ENCODE measurements at places on chromosomes 5 and 9. TPM values are rescaled to one million over a fixed set of nuclear protein-coding genes. Genes with fewer than 3 reads are reported as not detected.

Gene FAM200C
- 14.3 TPM for polyA plus RNA-seq

Gene ZNF169
- polyA plus RNA-seq, result 6.7 TPM

Gene SPATA31A3
- polyA plus RNA-seq, result not detected

DNA sequence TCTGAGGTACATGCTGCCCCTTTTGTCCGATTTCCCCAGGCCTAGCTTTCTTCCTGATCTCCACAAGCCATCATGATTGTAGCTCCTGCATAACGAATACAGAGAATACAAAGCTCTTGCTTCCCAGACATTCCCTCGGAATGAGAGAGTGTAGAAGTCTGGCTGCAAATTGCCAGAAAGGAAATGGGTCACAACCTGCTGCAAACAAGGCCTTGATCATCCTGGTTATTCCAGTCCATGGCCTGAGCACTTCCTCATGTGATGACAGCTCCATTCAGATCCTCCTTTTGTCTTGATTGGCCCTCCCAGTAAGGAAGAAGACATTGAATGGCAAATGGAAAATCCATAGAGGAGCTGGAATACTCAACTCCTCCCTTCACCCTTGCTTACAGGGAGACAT lies 136.0 kb upstream of the ADRA1B start:
- no peak for DNase-seq

GRCh38 chr5:163023846-163024245 lies 413.5 kb upstream of the CCNG1 start:
- DNase-seq, result peak; percentile 5

- no peak for DNase-seq
Observed at GRCh38 chr9:34989946-34990635, 546 bp downstream of the DNAJB5 start.

Gene MACROH2A1
- polyA plus RNA-seq, result 216 TPM

GRCh38 chr5:73256862-73257261 lies 83.9 kb downstream of the TMEM174 start:
- DNase-seq, result no peak

- DNase-seq, result no peak
Observed at GRCh38 chr5:2711446-2712425, 39.7 kb downstream of the IRX2 start.

Gene SLC2A8
- polyA plus RNA-seq, result 30.0 TPM

DNA sequence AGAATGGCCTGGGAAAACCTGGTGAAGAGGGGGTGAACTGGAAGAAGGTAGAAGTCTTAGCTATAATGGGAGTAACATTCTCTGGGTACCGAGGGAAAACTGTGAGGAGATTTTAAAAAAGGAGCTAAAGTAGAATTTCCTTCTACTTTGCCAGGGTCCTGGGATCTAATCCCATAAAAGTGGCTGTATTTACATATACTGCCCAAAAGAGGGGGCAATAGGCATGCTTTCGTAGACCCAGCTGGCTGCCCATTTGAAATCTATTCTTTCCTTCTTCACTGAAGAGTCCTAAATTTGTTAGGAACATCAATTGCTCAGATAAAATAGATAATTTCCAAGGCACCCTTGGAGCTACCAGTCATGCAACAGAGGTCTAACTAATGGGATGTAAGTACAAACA lies 159.2 kb downstream of the CDC42SE2 start:
- no peak for DNase-seq

- DNase-seq, result no peak
Observed at GRCh38 chr9:89923961-89924504, 319.2 kb downstream of the GADD45G start.

DNA sequence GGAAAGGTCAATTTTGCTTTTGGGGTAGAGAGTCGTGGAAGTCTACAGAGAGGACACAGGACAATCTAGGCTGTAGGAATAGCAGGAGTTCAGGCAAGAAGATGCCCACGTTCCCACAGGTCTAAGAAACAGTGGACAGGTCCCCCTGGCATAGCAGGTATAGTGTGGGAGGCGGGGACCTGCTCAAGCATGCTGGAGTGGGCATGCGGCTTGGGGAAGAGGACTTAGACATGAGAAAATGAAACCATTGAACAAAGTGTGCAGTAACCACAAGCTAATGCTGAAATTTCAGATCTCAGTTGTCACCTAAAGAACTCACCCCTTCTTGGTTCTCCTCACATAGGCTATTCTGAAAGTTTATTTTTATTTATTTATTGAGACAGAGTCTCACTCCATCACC lies 142.8 kb upstream of the EFNA5 start:
- DNase-seq, result no peak

Gene LCP2
- polyA plus RNA-seq, result 2.8 TPM

- DNase-seq, result no peak
Observed at GRCh38 chr5:114362197-114362976, 517 bp downstream of the KCNN2 start.

Gene LHX3
- not detected for polyA plus RNA-seq

Gene RORB
- polyA plus RNA-seq, result 0.25 TPM

DNA sequence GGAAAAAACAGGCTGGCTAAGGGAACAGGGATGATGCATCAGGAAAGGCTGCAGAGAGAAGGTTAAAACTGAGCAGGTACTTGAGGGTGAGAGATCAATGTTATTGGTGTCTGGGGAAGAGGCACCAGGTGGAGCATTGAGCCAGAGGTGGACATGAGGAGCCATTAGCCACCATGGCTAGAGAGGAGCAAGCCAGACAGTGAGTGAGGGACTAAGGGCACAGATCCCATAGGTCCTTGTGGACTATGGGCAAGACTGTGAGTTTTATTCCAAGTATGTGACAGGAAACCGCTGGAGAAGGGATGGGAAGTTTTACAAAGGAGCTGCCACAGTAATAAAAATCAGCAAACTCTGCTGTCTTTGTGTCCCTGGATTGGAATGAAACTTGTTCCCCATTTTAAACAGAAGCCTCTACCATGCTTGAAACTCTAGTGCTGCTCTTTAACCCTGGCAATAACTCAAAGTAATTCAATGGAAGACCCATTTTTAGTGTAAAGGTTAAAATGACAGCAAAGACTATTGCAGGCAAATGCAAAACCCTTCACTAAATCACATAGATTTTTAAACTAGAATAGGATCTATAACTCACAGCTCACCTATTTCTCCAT lies 349.8 kb downstream of the ENC1 start:
- no peak for DNase-seq

GRCh38 chr5:171285465-171285864 lies 23.6 kb upstream of the TLX3 start:
- no peak for DNase-seq

Gene PCDHGA5
- polyA plus RNA-seq, result 2.2 TPM

Gene ACOT12
- 0.68 TPM for polyA plus RNA-seq

DNA sequence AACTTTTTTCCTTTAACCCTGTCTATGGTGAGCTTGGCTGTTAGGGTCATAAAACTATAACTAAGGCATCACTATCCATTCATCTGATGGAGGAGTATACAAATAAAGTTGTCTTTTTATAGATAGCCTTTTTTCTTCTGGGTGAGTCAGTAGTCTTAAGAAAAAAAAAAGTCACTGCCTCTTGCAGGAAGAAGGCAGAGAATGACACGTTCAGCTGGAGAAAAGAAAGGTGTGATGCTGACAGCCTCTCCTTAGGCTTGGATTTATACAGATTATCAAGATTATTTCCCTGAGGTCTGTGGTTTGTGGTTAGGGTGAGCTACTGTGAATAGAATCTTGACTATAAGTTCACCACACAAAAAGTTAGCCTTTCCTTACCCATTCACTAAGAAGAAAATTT lies 23.0 kb downstream of the EPB41L4B start:
- DNase-seq, result no peak

- DNase-seq, result no peak
Observed at GRCh38 chr9:15238646-15239045, 68.4 kb downstream of the TTC39B start.

GRCh38 chr5:133730346-133730745 lies 118.0 kb upstream of the FSTL4 start:
- no peak for DNase-seq

DNA sequence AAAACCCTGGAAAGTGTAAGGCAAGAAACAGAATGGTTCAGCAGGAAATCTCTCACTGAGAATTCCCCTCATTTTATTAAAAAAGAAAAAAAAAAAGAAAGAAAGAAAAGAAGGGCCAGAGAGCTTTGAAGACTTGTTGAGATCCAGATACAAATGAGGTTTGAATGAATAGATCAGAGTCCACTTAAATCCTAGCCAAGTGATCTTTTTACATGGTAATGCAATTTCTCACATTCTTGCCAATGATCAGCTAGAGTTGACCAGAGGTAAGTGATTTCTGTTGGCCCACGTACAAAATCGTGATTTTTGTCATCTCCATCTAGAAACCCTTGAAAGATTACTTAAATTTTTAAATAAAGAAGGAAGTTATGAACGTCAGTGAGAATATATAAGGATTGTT lies 261.5 kb upstream of the PCSK5 start:
- DNase-seq, result no peak

Gene SRP19
- polyA plus RNA-seq, result 78.9 TPM

- DNase-seq, result no peak
Observed at GRCh38 chr5:31811210-31811609, 172.3 kb downstream of the PDZD2 start.

Gene PTPDC1
- polyA plus RNA-seq, result 13.9 TPM

Gene ADGRD2
- 0.23 TPM for polyA plus RNA-seq

GRCh38 chr5:150595466-150596031 lies 44.9 kb upstream of the SYNPO start:
- DNase-seq, result no peak

- no peak for DNase-seq
Observed at GRCh38 chr5:18987101-18987500, 1000.9 kb downstream of the CDH18 start.

Gene PPP2R2B
- polyA plus RNA-seq, result 9.7 TPM

- DNase-seq, result peak; percentile 24
Observed at GRCh38 chr5:23507278-23507685, at the start of gene PRDM9. PRDM9 (plus strand) TSS chr5:23507609; CDS start chr5:23509034, 1,425 bp downstream.

DNA sequence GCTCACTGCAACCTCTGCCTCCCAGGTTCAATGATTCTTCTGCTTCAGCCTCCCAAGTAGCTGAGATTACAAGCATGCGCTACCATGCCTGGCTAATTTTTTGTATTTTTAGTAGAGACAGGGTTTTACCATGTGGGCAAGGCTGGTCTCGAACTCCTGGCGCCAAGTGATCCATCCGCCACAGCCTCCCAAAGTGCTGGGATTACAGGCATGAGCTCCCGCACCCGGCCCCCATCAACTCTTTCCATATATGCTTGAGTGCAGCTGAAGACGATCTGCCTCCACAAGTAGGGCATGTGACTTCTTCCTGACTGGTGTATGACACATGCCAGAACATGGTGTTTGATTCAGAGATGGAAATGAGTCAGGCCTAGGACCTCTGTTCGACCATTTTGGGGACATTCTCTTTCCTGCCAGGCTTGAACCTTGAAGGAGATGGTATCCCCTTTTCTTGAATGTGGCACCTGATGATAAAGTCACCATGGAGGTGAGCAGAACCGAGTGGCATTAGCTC lies 7.5 kb upstream of the CNOT6 start:
- no peak for DNase-seq

- no peak for DNase-seq
Observed at GRCh38 chr5:1757511-1757910, 42.1 kb downstream of the MRPL36 start.

Gene PLCXD3
- polyA plus RNA-seq, result 0.61 TPM

Gene GABRA1
- polyA plus RNA-seq, result 0.11 TPM

All from left renal pelvis (tissue), 4 donors.